ENCODE measurements at places on chromosomes 7 and 10. TPM values are rescaled to one million over a fixed set of nuclear protein-coding genes. Genes with fewer than 3 reads are reported as not detected.

Gene BICC1
- total RNA-seq, result 1.3 TPM

DNA sequence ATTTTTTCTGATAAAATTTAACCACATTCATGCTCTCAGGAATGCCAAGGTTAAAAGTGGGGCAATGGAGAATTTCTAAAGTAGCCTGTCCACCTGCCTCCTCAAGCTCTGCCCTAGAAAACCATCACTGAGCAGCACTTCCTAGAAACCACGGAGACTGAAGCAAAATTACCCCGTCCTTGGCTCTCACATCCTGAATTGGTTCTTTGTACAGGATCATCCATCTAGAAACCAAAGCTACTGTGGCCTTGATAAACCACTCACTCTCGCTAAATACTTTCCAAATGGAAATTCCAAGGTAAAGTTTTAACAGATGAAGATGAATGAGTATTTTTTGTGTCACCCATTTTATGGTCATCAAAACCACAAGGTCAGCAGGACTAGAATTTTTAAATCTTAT, 96.6 kb downstream of the AVL9 start:
- peak; percentile 58 for DNase-seq

Gene CALHM1
- total RNA-seq, result not detected

Gene SAMD9
- total RNA-seq, result 24.1 TPM

Gene STOX1
- 0.96 TPM for total RNA-seq

GRCh38 chr7:2537981-2538851, 17.1 kb downstream of the BRAT1 start:
- DNase-seq, result no peak

- DNase-seq, result no peak
These were observed 888 bp downstream of the SLC18A2 start for GRCh38 chr10:117241541-117242462.

DNA sequence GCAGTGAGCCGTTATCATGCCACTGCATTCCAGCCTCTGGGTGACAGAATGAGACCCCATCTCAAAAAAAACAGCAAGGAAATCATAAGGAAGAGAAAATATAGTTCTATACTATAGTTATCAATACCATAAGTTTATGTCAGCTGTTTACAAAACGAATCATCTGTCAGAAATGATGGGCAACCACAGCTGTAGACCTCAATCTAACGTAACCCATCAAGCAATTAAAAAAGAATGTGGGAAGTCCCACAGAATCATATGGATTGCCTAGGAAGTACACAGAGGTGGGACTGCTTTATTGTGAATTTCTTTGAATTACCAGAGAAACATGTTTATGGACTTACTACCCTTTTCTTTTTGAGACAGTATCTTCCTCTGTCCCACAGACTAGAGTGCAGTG, 6.9 kb downstream of the NRBF2 start:
- no peak for DNase-seq

DNA sequence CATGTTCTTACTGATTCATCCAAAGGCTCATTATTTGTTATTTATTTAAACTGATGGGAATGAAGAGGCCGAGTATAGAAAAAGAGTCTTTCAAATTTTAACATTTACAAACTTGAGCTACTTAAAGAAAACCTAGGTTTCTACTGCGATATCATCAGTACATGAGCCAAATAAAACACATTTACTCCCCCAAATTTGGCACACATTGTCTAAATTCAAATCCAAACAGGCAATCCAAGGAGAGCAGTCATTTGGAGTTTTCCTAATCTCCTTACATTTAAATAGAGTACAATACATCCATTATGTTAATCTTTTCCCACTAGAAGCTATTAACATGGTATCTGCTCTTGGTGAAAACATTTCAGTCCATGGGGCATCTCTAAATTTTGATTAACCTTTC, 2.2 kb downstream of the NMT2 start:
- no peak for DNase-seq

GRCh38 chr7:117068511-117069145, 115.3 kb downstream of the ST7 start:
- DNase-seq, result no peak

GRCh38 chr7:117284692-117285091, 38.2 kb downstream of the WNT2 start:
- no peak for DNase-seq

- peak; percentile 96 for DNase-seq
These were observed 5.9 kb downstream of the DIP2C start for GRCh38 chr10:683448-684071.

Data from A172 (cell line).